Kidney capillary endothelial cell (primary cell): ENCODE measurements at places on chromosomes 12 and 14.

- DNase-seq: no peak
Measured at GRCh38 chr12:47035484-47035883, 43.9 kb upstream of the PCED1B start.

DNA sequence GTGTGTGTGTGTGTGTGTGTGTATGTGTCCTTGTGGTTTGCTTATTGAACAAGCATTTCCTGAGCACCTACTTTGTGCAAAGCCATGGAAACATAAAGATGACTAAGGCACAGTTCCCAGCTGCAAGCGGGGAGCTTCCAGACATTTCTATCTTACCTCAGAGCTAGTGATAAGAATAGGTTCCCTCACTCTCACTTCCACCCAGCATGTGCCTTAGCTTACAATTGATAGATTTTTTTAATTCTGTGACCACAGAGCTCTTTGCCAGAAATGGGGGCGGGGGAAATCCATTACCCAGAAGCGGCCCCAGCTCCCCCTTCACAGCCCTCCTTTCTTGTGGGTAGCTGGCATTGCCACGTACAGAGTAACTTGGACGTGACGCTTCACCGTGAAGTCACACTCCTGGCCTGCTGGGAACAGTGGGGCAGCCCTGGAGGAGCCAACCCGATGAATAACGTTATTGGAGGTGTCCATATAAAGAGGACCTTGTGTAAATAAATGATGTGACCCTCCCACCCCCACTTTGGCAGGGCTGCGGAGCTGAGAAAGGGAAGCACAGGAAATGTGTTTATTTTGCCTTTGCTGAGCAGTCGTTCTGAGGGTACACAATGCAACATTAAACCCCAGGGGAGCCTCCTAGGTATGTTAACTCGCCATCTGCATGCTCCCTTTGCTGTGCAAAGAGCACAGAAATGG is 238.9 kb downstream of the CHST11 start:
- DNase-seq: peak; percentile 54

GRCh38 chr14:101476916-101477553 is 84.3 kb upstream of the DIO3 start:
- no peak for DNase-seq

- DNase-seq: peak; percentile 53
Measured at GRCh38 chr12:96669786-96670185, 180.4 kb downstream of the CFAP54 start.

DNA sequence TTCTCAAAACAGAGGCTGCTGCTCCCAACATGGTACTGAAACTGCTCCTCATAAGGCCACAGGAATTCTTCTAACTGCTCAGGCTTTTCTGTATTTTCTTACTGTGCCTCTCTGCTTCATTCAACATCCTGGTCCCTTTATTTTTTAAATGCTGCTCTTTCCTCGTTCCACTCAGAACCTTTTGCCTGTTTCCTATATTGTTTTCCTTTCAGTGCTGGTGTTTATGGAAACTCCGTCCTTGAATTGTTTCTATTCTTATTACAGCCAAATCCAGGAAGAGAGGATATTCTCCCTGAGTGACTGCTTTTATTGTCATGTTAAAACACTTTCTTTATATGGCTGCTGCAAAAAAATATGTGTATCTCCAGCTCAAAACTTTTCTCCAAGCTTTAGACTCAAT is 173.0 kb upstream of the E2F7 start:
- no peak for DNase-seq

DNA sequence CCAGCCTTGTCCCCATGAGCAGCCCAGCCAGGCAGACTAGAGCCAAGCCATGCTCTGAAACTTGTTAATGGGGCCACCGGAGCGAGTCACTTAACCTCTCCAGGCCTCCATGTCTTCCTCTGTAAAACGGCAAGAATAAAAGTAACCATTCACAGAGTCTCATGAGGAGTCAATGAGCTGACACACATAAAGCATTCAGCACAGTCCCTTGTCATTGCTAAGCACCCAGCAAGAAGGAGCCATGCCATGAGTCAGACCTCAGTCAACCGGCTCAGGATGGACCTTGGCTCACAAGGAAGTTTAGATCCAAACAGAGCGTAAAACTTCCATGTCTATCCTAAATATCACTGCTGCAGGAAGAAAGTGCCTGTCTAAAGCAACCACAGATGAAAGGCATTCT is 10.6 kb downstream of the FICD start:
- peak; percentile 89 for DNase-seq

DNA sequence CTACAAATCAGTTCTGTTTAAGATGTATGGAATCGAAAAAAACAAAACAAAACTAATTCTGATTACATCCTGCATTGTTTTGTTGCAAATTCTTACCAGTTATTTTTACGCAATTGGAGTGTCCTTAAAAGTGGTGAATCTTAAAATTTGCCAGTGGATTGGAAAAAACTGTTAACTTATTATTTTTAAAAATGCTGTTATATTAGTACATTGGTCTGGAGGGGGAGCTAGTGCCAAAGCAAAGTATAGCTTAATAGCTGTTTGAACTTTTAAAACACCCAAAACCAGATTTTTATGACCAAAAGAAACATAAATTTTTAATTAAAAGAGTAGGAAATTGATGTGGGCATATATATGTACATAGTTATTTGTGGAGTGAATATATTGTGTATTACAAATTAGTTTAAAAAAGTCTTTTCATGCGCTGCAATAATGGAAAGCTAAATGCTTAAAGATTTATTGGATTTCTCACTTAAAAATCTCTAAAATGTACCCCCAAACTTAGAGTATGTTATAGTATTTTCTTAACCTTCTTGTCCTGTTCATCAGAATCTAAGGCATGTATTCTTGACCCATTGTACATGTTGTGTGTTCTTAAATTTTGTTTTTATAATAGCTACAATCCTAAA is 2.5 kb downstream of the FUT8 start:
- DNase-seq: peak; percentile 33

DNA sequence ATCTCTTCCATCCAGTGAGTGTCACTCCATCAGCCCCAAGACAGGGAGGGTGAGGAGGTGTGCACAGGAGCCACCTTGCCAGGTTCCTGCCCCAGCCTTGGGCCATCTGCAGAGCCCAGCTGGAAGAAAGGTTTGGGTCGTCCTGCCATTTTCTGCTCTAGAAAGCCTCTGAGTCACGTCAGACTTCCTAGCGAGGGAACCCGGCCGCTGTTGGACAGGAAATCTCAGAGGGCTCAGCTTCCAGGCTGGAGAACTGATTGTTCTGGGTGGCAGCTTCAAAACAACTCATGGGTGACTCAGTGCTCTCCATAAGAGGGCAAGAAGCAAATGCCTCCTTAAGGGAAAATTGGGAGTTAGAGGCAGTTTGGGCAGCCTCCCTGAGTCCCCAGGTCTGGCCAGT is 16.6 kb downstream of the HIP1R start:
- peak; percentile 95 for DNase-seq

DNA sequence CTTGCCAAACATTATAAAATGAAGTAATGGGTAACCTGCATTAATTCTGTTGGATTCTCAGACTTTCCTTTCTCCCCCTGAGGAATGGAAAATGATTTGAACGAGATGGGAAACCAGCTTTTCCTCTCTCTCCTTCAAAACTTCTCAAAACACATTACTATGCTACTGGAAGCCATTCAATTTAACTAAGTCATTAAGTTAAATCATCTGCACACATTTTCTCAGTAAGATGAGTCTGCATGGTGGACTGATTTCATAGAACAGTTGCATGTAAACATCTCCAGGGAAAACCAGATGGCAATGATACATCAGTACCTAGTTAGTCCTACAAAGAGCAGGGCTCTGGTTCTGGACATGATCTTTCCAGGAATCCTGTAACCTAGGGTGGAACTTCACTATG is 59.9 kb downstream of the BMP4 start:
- no peak for DNase-seq

DNA sequence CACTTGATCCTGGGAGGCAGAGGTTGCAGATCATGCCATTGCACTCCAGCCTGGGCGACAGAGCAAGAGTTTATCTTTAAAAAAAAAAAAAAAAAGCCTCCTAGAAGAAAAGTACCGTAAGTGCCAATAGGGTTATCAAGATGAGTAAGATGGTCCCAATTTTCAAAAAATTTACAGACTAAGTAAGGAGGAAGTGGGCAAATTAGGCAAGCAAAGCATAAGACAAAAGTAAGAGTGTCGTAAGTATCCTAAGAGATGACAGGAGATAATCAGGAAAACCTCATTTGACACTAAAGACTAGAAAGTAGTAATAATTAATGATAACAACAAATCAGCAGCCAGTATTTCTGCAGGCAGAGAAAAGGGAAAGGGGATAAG is 12.2 kb downstream of the PYM1 start:
- DNase-seq: no peak

GRCh38 chr14:87196436-87196835 is 796.5 kb downstream of the GALC start:
- DNase-seq: no peak

DNA sequence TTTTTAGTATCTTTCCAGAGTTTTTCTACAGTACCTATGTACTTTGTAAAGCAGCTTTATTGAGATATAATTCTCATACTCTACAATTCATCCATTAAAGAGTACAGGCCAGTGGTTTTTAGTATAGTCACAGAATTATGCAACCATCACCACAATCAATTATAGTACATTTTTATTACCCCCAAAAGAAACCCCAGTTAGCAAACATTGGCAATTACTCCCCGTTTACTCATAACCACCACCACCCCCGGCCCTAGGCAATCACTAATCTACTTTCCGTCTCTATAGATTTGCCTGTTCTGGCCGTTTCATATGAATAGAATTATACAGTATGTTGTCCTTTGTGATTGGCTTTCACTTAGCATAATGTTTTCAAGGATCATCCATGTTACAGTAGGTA is 119.8 kb downstream of the KICS2 start:
- DNase-seq: no peak

GRCh38 chr14:105469456-105470349 is 4.9 kb upstream of the CRIP2 start:
- no peak for DNase-seq

GRCh38 chr14:61472801-61473376 is 151.5 kb downstream of the PRKCH start:
- no peak for DNase-seq

DNA sequence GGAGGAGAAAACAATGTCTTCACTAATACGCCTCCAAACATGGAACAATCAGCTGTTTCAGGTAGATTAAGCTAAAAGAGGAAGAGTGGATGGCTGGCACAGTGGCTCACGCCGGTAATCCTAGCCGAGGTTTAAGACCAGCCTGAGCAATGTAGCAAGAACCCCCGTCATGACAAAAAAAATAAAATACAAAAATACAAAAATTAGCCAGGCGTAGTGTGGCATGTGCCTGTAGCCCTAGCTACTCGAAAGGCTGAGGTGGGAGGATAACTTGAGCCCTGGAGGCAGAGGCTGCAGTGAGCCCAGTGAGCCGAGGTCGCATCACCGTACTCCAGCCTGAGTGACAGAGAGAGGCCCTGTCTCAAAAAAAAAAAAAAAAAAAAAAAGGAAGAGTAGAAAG is 1.2 kb upstream of the MED13L start:
- DNase-seq: no peak

GRCh38 chr12:52730383-52730782 is 27.1 kb upstream of the KRT77 start:
- no peak for DNase-seq

- DNase-seq: no peak
Measured at GRCh38 chr12:45582986-45583659, 146.4 kb upstream of the ARID2 start.

GRCh38 chr14:90384543-90384911 is 12.3 kb upstream of the CALM1 start:
- no peak for DNase-seq

- no peak for DNase-seq
Measured at GRCh38 chr12:77224346-77224745, 159.0 kb upstream of the E2F7 start.

DNA sequence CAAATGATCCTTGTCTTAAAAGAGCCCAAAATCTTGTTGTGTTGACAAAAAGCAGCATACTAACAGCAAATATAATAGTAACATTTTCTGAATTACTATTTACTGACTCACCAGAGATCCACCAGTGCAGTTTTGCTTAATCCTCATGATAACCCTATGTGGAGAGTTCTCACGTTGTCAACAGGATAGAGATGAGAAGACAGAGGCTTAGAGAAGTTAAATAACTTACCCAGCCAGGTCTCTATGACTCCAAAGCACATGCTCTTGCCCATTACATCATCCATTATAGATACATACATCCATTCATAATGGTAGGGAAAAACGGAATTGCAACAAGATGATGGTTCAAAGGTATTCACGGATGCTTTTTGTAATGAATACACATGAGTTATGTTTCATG is 111.9 kb downstream of the PAX9 start:
- no peak for DNase-seq

- DNase-seq: peak; percentile 47
Measured at GRCh38 chr12:89472508-89472907, 52.1 kb downstream of the GALNT4 start.

- no peak for DNase-seq
Measured at GRCh38 chr12:128933926-128934325, 80.6 kb downstream of the GLT1D1 start.

- DNase-seq: no peak
Measured at GRCh38 chr14:100203146-100203545, 35.8 kb upstream of the YY1 start.

DNA sequence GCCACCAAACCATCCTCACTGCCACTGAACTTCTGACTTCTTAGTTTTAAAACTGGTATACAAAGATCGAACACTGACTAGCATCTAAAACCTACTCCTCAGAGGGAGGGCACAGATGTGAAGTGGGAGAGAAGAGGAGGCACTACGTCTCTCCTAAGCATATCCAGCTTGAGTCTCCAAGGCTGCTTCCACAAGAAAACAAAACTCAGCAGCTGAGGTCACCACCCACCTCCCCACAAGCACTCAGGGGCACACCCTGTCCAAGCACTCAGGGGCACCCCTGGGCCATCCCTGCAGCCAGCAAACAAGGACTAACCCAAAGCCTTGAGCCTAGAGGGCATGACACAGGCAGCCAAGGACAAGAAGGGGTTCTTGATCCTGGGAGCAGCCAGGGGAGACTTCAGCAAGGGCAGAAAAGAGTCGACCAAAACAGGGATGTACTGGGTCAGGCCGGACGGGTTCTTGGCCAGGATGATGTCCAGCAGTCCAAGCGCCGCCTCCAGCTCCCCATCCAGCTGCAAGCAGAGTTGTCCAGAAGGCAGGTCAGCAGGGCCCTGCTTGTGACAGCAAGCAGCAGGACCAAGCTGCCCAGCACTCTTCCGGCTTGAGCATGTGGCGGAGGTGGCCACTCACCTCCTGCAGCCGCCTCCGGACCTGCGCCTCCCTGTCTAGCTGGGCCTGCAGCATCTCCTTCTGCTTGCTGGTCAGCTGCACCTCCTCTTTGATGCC is 34.8 kb downstream of the GCN1 start:
- DNase-seq: no peak

- DNase-seq: no peak
Measured at GRCh38 chr14:68680541-68681051, 112.3 kb downstream of the ZFP36L1 start.

DNA sequence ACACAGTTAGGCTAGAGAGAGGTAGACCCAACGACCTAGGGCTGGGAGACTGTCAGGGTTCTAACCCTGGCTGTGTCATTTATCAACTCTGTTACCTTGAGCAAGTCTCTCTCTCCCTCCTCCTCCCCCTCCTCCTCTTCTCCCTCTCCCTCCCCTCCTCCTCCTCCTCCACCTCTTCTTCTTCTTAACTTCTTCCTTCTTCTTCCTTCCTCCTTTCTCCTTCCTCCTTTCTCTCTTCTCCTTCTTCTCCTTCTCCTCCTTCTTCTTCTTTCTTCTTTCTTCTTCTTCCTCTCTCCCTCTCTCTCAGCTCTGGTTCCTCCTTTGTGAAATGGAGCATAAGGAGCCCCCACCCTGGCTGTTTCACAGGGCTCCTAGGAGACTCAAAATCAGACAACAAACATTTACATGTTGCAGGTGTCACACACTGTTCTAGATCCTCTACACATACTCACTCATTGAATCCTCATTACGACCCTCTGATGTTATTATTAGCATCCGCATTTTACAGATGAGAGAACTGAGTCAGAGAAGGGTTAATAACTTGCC is 2.2 kb upstream of the KCNH3 start:
- no peak for DNase-seq
